ENCODE measurements at places on chromosomes 7 and 10.
A peak's percentile ranks its signal among the peaks of the same experiment; 100 is the strongest.

- DNase-seq, result no peak
Measured at GRCh38 chr7:134420424-134421125, 38.3 kb downstream of the AKR1B1 start.

DNA sequence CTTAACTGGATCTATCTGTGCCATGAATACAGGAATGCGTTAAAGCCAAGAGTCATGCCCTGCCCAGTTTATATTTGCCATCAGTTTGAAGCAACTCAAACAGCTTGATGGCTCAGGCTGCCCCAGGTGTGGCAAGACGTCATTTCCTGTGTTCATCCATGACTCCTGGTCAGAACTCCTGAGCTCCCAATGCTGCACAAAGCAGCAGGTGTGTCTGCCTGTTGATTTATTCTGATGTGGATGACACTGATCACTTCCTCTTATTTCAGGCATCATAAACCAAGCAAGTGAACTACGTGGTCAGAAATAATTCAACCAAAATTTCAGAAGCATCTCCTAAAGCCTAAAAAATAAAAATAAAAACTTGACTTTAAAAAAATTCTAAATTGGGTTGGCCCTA, 68.5 kb downstream of the EZH2 start:
- no peak for DNase-seq

DNA sequence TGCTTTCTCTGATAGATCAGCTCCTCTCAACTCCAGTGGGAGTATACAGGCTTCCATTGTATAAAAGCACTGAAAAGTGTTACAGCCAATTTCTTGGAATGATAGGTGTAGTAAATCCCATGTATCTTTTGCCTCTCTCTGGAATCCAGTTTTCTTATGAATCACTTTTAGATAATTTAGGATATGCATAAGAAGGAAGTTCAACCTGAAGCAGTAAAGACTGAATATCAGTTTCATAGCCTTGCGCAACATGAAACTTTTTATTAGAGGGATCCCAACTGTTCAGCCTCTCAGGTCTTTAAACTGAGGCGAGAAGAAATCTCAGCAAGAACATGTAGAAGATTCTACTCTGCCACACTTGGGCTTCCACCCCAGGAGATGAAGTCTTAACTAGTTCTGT, 280.0 kb downstream of the MALRD1 start:
- DNase-seq, result no peak

- peak; percentile 69 for DNase-seq
Measured at GRCh38 chr10:117216611-117217195, 19.4 kb downstream of the KCNK18 start.

DNA sequence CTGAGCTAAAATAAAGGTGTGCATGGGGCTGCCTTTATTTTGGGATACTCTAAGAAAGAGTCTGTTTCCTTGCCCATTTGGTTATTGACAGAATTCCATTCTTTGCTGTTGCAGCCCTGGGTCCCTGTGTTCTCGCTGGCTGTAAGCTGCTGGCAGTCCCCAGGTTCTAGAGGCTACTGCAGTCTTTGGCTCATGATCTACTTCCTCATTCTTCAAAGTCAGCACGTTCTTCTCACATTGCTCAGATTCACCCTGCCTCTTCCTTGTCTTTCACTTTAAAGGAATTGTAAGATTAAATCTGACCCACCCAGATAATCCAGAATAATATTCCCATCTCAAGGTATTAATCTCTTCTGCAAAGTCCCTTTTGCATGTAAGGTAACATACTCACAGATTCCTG, 620.3 kb downstream of the CCSER2 start:
- DNase-seq, result no peak

DNA sequence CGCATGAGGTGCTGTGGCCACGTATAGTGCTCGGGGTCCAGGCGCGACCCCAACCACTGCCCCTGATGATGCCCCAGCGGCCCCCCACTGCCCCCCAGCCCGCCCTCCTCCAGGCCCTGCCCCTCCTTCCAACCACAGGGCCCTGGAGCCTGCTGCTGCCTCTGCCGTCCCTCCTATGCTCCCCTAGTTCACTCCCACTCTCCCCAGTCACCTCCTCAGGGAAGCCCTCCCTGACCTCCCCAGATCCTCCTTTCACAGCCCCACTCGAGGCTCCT, 93.8 kb downstream of the UNCX start:
- DNase-seq, result no peak

DNA sequence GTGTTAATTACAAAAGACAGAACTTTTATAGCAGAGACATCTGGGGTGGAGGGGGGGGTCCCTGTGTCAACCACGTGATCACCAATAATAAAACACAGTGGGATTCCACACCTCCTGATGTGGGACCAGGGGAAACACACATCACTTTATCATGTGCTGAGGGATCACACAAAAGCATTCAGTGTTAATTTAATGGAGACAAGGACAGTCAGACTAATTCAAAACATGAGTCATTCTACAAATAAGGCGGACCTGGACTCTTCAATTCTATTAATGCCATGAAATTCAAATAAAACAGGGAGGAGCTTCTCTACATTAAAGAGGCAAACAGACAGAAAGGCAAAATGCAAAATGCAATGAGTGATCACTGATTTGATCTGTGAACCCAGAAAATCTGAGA, 67.3 kb upstream of the PFKP start:
- no peak for DNase-seq

GRCh38 chr10:89894051-89894450, 192.7 kb downstream of the KIF20B start:
- no peak for DNase-seq

- DNase-seq, result no peak
Measured at GRCh38 chr10:88616250-88616977, 29.9 kb downstream of the LIPJ start.

DNA sequence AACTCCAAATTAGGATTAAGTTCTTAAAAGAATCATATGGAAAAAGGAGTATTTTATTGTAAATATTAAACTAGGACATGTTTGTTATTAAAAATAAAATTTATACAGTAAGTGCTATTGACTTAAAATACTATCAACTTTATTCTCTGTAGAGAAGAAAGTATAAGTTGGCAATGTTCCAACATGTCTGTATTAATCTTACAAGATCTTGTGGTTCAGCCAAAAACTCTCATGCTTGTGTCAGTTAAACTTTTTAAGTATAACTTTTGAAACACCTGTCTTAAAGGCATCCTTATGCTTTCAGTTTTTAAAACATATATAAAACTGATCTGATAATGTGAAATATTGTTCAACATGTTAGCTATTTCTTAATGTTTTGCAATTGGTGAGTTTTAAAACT, 160.7 kb downstream of the ZEB1 start:
- no peak for DNase-seq

- no peak for DNase-seq
Measured at GRCh38 chr10:118332948-118333710, 9.0 kb downstream of the FAM204A start.

DNA sequence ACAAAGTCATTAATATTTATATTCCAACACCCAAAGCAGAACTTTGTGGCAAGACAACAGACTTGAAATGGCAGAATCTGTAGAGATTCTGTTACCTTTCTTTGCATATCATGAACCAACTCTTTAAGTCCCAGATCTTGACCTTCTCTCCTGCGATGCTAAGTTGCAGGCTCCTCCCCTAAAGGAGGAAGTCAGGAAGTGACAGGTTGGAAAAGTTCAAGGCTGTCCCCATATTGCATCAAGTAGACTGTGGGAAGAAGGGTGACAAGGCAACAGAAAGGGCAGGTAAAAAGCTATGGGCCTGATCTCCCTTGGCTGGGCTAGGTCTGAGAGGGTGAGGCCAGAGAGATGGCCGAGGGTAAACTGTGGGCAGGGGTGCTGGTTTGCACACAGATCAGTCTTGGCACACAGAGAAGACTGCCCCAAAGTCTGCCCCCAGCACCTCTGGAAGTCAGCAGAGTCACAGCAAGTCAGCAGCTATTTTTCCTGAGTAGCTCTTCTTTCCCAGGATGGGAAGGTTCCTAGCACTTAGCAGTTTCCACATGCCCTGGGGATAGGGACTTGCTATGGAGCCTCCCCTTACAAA, 115.1 kb downstream of the RAPGEF5 start:
- no peak for DNase-seq

All from activated T-cell treated with anti-CD3 and anti-CD28 coated beads for 48 hours (primary cell).